Immature natural killer cell (primary cell): ENCODE measurements at places on chromosomes 7 and 10. TPM values are rescaled to one million over a fixed set of nuclear protein-coding genes. Genes with fewer than 3 reads are reported as not detected.
A peak's percentile ranks its signal among the peaks of the same experiment; 100 is the strongest.

Gene ERVW-1
- not detected for polyA plus RNA-seq

- DNase-seq: no peak
These were observed 90.3 kb upstream of the PARD3 start for GRCh38 chr10:34905200-34905927.

DNA sequence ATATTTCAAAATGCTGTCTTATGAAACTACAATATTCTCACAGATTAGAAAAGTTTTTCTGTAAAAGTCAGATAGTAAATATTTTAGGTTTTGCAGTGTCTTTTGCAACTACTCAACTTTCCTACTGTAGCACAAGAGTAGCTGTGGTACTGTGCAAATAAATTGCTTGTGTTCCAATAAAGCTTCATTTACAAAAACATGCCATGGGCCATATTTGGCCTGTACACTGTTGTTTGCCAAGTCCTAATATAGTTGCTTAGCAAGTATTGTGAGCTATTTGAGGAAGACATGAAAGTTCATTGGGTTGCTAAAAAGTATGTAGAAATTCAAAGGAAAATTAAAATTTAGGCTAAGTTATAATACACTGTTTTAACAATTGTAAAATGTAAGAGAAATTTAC, 80.0 kb downstream of the TFPI2 start:
- no peak for DNase-seq

DNA sequence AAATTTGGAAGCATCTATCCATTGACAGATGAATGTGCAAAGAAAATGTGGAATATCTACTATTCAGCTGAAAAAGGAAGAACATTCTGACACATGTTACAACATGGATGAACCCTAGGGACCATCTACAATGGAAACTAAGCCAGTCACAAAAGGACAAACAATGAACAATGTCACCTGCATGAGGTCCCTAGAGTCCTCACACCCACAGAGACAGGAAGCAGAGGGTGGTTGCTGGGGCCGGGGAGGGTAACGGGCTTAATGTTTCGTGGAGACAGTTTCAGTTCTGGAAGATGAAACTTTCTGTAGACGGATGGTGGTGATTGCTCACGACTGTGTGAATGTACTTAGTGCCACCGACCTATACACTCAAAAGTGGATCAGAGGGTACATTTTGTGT, 282.9 kb downstream of the ADARB2 start:
- peak; percentile 6 for DNase-seq

DNA sequence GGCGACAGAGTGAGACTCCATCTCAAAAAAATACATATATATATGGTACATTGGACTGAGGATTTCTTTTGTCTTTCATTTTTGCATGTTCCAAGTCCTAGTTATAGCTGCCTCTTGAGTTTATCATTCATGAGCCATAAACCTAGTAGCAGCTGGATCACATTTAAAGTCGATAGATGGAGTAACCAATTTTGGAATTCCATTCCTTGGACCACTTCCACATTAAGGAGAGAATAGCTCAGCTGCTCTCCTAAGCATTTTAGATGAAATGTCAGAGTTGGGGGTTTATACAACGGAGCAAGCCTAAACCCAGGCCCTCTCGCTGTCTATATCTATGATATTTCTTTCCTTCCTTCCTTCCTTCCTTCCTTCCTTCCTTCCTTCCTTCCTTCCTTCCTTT, 141.2 kb downstream of the LYZL1 start:
- no peak for DNase-seq

- no peak for DNase-seq
These were observed 90.5 kb downstream of the WDFY4 start for GRCh38 chr10:48775206-48775517.

DNA sequence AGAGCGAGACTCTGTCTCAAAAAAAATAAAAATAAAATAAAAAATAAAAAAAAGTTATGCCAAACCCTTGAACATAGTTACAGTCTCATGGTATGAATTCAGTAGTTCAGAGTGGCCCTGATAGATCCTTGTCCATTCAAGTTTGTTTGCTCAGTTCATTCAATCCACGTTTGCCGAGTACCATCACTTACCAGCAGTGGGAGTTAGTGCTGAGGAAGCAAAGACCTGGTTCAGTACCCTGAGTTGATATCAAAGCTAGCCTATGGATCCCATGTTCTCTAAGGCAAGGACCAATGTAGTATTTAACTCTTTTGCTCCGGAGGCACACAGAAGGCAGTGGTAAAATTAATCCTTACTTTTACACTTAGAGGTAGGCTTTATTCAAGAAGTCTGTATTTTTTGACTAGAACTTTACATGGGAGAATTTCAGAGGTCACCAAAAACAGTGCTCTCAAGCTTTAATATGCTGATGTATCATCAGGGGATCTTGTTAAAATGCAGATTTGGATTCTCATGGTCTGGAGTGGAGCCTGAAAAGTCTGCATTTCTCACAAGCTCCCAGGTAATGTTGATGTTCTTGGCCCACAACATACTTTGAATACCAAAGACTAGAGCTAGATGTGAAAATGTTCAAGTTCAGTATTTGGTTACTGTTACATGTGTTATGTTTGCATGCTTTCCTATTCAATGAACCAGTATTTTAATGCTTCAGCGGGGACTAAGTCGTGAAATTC, 38.1 kb upstream of the HBP1 start:
- no peak for DNase-seq

DNA sequence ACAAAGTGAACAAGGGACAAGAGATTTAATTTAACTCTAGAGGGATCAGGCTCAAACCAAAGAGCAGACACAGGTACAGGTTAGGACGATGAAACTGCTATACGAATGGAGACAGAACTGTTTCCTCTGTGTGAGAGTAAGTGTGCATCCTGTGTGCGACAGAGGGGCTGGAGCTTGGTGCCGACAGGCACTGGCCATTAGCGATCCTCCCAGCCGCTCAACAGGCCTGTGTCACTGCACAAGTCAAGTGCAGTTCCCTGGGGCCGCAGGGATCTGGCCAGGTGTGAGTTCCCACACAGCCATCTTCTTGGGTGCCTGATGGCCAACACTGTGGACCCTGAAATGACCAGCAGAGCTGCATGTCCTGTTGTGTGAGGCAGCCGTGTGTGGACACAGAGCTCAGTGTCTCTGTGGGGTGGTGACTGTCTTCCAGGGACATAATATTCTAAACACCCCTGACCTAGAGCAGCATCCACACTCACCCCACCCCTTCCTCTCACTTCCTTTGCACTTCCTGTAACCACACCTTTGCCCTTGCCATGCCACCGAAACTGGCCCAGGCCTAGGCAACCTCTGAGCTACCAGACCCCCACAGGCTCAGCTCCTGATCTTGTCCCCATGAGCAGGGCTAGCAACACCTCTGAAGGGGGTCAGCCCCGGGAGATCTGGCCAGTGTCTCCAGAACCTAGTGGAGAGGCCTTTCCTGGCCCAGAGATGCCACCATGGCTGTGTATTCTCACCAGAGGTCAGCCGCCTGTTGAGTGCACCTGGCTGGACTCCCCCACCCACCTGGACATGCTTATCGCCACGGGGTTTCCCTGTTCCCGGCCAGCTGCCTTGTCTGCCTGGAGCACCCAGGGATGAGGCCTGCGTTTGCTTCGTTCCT, 11.7 kb upstream of the TBRG4 start:
- DNase-seq: peak; percentile 49
